ENCODE measurements at places on chromosomes 5 and 9.

GRCh38 chr9:6224393-6225154, 9.0 kb downstream of the IL33 start:
- DNase-seq = no peak

DNA sequence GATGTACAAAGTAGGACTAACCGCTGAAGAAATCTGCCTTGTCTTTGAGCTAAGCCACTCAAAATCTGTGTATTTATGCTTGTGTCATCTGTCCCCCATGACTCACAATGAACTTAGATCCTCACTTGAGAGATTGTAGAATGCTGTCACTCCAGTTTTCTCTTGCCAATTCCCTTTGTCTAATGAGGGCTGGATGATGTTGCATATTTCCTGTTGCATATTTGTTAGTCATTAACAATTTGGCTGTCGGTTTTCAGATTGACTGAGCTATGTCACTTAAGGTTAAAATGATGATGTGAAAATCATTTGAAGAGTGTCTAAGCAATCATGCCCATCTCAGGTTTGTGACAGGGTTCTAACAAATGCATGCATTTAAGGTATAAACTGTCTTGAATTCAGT, 481.7 kb downstream of the CDH10 start:
- DNase-seq = no peak

- no peak for DNase-seq
These were observed 14.6 kb downstream of the IRX2 start for GRCh38 chr5:2736872-2737271.

GRCh38 chr9:81871695-81872094, 56.5 kb upstream of the SPATA31D4 start:
- no peak for DNase-seq

GRCh38 chr5:32278406-32278805, 34.3 kb downstream of the MTMR12 start:
- no peak for DNase-seq
